Stimulated activated CD8-positive, alpha-beta memory T cell treated with anti-CD3 and anti-CD28 coated beads, Interleukin-7, amount 100 ng/mL, for 1 hour (primary cell): ENCODE measurements at places on chromosomes 2 and 18.

- no peak for DNase-seq
These were observed 263.2 kb downstream of the TGIF1 start for GRCh38 chr18:3713166-3713565.

- no peak for DNase-seq
These were observed 10.5 kb downstream of the CTLA4 start for GRCh38 chr2:203878063-203878462.

DNA sequence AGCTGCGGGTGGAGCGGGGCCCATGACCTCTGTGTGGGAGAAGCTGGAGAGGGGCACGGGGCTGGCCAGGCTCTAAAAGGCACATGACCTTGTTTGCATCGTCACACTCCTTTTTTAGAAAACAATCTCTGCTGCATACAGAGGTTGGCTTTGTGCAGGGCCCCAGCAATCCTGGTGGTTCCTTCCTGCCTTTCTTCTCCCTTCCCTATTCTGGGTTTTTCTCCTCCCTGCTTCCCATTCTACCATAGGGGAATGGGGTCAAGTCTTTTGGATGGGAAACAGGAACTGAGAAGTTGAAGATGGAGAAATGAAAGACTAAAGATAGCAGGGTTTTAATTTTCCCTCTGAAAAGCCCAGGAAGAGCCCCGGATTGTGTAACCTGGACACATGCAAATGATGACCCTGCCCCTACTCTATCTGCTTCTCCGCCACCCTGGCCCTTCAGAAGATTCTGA is 53.9 kb downstream of the ASAP2 start:
- DNase-seq = no peak

- DNase-seq = no peak
These were observed 160.1 kb downstream of the GFPT1 start for GRCh38 chr2:69226903-69227302.

DNA sequence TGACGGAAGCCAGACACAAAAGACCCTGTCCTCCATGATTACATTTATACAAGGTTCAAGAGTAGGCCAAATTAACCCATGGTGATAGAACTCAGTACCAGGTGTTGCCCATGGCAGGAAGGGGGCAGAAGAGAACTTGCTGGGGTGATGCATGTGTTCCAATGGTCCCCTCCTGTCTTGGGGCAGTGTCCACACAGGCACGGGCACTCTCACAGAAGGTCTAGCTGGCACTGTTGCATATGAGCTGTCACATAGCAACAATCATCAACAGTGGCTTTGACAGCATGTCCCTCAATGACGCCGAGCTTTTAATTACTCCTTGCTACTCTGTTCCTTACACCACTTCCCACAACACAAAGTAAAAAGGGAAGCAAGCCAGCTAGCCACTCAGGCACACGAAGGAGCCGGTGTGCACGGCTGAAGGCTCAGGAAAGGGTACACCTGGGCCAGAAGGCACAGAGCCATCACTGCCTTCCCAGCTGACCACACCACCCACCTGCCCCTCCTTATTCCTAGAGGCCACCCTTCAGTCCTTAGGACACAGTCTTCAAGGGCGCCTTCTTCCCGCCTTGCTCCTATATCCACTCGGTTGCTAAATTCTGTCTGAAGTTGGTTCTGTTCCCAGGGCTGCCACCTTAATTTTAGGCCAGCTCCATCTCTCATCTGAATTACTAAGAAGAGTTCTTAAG is 28.9 kb downstream of the RPL31 start:
- no peak for DNase-seq

DNA sequence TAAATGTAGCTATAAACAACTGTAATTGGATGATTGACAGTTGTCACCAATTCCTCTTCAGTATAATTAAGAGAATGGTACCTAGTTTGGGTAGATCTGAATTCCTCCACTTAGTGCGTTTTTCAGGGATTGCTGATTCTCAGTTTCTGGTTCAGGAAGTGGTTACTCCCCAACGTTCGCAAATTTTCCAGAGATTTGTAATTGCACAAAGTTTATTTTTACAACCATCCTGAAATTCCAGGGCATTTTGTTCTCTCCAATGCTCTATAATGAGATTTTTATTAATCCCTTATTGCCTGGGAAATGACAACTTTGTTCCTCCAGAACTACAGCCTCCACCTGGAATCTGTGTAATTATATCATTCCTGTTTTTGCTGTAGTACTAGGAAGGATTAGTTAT is 710.6 kb upstream of the ZEB2 start:
- DNase-seq = no peak

GRCh38 chr18:1015777-1016176 is 111.1 kb downstream of the ADCYAP1 start:
- no peak for DNase-seq

- no peak for DNase-seq
These were observed 32.9 kb downstream of the HS1BP3 start for GRCh38 chr2:20617892-20618467.

DNA sequence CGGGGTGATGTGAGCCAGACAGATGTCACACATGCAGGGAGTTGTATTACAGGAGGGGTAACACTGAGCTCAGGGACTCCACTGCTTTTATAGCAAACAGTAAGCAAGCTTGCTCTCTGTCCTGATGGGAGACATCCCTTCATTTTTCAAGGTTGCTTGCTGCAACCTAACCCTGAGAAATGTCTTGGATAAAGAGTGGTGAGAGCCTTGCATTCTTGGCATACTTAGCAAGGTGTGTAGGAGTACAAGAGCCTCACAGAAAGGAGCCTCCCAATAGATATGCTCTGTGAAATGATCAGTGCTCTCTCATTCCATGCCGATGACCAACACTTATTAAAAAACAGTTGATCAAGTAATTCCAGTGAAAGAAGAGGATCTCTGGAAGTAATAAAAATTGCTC is 8.1 kb downstream of the PFN4 start:
- no peak for DNase-seq

DNA sequence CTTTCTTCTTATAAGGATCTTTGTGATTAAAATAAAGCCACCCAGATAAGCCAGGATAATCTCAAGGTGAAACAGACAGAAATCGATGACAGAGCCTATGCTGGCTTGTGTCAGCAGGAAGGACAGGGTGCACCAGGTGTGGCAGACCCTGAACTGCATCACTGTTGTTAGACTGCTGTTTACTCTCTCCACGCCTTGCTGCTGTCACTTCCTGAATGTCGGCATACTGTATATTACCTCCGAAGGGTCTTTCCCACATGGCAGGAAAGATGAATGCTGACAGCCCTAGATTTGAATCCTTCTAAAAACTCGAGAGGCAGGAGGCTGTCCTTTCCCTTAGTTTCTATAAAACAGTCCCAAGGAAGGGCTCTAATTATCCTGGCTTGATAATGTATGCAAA is 18.9 kb upstream of the TMEM163 start:
- DNase-seq = no peak

- no peak for DNase-seq
These were observed 12.1 kb downstream of the SCYGR4 start for GRCh38 chr2:227629435-227629834.

DNA sequence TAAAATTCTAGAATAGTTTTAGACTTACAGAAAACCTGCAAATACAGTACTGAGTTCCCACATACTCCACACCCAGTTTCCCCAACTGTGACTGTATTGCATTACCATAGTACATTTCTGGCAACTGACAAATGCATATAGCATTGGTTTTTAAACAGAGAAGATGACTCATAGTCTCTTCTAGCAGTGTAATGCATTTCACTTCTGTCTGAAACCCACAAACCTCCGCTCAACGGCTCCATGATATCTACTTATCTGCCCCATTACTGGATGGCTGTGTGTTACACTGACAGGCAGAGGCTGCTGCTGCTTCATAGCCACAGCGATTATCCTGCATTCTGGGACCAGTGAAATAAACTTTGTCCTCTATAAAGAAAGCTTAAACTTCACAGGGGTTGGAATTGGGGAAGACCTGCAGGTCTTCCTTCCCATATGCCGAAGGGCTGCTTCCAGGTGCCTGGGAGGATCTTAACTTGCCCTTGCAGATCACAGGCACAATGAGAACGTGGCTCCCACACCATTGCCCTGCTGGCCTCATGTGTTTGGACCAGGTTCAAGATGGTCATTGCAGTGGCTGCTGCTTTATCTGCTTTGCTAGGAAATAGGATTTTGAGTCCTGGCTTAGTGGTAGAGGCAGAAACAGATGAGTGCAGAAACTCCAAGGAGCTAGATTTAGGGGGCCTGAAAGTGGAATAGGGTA is 742.6 kb upstream of the HS6ST1 start:
- DNase-seq = no peak

DNA sequence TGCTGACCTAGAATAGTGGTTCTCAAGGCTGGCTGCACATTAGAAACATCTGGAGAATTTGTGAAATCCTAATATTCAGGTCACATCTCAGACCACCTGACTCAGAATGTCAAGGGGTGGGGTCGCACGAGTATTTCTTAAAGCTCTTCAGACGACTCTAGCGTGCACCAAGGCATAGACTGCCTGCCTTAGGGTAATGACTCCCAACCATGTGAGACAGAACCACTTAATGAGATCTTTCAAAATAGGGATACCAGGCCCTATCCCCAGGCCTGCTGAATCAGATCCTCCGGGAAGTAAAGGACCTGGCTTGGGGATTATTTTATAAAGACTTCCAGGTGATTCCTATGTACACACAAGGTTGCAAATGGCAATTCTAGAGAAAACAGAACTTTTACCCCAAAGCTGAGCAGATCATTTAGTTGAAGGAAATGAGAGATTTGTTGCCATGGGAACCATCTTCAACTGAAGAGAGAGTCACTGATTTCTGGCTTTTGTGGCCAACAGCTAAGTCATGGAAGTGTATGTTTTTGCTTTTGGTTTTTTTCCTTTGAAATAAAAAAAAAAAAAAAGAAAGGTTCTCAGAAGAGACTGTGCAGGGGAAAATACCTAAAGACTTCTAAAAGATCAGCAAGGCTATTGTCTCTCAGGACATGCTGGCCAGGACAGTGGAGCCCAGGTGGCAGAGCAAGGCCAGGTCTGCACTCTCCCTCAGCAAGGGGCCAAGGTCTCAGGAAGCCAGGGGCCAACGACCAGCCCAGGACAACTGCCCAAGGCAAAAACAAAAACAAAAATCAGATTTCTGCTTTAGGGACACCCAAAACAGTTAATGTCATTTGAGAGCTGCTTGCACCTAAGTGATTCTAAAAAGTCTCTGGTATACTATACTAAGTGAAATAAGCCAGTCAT is 15.3 kb upstream of the LOXHD1 start:
- no peak for DNase-seq

DNA sequence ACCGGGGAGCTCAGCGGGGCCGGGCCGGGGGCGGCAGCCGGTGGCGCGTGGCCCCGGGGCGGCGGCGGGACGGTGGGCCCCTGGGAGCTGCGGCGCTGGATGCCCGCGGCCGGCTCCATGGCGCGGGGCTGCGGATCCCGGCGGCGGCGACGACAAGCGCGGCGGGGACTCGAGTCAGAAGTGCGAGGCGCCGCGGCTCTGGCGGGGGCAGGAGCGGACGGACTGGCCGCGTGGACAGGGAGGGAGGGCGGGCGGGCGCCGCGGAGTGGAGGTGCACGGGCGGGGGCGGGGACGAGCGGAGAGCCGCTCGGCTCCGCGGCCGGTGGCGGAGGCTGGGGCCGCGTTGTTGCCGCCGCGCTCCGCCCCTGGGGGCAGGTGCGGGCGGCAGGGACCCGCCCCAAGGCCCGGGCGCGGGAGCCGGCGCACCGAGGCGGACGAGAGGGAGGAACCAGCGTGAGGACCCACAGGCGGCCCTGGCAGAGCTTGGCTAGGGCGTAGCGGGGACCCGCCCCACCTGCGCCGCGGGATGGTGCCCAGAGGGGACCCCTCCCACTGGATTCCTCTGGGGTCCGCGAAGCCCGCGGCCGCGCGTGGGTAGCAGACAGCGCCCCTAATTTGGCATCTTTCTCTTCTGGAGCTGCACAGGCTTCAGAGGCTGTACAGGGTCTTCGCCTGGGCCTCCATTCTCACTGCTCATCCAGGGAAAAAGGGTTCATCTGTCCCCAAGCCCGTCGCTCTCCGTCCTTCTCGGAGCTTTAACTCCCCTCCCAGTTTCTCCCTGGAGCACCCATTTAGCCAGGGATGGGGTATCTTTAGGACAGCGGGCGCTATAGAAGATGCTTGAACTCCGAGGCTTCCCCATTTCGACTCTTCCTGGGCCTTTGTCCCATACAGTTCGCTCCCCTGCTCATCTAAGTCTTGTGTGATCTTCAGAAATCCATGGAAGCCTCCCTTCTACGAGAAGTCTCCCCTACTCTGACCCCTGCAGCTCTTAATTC is at the start of gene TMEM163:
TSS of gene TMEM163 (minus strand) at position 184 of the 998 bp plus-strand sequence.
- no peak for DNase-seq

GRCh38 chr2:113240915-113241911 is 37.5 kb downstream of the PAX8 start:
- no peak for DNase-seq

GRCh38 chr18:63240531-63241316 is 78.8 kb downstream of the BCL2 start:
- DNase-seq = no peak

GRCh38 chr2:44139741-44140140 is 28.9 kb upstream of the PPM1B start:
- DNase-seq = no peak
